Stomach (tissue), 19 donors: ENCODE measurements at places on chromosomes 12 and 14. TPM values are rescaled to one million over a fixed set of nuclear protein-coding genes. Genes with fewer than 3 reads are reported as not detected.

GRCh38 chr14:66979101-66979974 lies 209.9 kb upstream of the GARIN2 start:
- DNase-seq = no peak

DNA sequence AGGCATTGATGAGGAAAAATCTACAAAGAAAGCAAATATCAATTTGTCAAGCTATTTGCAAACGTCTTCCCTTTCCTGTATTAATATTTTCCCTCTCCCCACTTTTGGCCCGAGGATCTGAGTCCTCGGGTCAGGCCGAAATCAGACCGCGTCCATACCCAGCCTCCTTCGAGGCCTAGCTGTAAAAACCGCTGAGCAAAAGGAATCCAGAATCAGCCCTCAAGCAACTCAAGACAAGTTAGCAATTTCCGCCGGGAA lies 353 bp upstream of the MAPK1IP1L start:
- DNase-seq = no peak

DNA sequence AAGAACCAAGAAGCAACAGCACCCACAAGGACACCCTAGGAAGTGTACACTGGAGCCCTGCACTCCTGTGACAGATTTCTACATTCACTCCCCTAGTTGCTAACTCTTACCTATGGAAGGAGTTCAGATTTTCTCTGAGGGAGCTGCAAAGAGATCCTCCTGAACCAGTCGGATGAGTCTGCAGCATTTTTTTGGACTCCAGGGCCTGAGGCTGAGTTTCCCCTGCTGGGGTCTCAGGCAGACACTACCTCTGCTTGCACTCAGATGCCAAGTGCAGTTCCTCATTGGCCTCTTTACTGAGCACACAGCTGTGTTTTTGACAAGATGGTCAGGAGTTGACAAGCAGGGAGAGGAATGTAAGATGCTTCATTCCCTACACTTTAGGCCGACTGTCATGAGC lies 153.2 kb upstream of the RBM19 start:
- DNase-seq = no peak

ANP32D gene
- not detected for total RNA-seq

DLK1 gene
- total RNA-seq = not detected

CLEC2A gene
- total RNA-seq = not detected

NFE2 gene
- not detected for total RNA-seq

GYS2 gene
- total RNA-seq = not detected

ARHGEF40 gene
- 58.9 TPM for total RNA-seq

GRCh38 chr14:50740856-50741255 lies 72.8 kb upstream of the SAV1 start:
- DNase-seq = no peak

REP15 gene
- 4.1 TPM for total RNA-seq
